ENCODE measurements at places on chromosomes 5 and 9. TPM values are rescaled to one million over a fixed set of nuclear protein-coding genes. Genes with fewer than 3 reads are reported as not detected.

DNA sequence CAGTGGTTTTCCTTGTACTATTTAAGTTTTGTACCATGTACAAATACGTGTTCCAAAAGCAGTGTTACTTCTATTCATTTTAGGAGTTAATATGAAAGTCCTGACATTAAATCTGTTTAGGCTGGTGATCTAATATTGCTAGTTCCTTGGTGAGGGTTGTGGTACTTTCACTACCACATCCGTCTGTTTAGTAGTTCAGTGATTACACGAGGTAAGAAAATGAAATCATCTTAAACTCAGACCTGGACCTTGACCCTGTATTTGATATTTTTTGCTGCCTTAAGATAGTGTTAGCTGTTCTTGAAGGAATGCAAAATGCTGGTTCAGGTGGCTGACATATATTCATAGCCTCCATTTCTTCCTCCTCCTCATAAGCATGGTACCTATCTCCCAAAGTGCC, 50.3 kb downstream of the MTAP start:
- no peak for DNase-seq

DNA sequence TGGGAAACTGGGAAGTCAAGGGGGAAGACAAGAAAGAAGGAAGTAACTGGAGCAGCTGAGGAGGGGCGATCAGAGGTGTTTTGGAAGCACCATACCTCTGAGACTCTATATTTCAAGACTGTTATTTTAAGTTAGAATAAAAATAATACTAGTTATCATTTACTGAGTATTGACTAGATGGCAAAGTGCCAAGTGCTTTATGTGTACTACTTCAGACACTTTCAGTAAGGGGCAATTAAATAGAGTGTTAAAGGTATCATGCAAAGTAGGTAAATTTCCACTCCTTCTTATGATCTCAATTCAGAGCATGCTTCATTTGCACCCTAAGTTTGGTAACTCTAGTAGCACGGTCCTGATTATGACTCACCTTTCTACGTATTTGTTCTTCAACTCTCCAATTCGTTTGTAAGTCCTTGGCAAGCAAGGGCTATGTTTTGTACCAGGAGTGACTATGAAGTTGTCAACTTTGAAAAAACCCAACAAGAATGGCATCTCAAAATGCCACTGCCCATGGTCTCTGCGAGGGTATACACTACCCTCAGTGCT, 152.4 kb upstream of the RAPGEF1 start:
- no peak for DNase-seq

Gene ABLIM3
- total RNA-seq: 0.46 TPM

Gene LRRC19
- total RNA-seq: not detected

GRCh38 chr5:23007236-23007635, 154.1 kb upstream of the CDH12 start:
- no peak for DNase-seq

Gene TICAM2
- total RNA-seq: 1.0 TPM

DNA sequence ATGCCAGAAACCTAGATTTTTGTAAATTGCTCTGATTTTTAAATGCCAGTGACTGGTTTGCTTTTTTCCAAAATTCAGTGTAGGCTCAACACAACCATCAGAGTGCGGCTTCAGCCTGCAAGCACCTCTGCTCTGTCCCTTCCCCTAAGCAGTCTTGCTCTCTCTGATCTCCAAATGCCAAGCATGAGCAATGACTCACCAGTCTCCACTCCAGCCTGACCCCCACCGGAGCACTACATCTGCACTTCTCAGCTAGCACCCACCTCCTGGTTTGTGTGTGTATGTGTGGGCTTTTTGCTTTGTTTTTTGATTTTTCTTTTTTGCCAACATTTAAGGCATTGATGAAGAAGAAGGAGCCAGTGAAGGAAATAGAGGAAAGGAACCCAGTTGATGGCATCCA, 61.4 kb upstream of the ADRA1B start:
- DNase-seq: no peak

DNA sequence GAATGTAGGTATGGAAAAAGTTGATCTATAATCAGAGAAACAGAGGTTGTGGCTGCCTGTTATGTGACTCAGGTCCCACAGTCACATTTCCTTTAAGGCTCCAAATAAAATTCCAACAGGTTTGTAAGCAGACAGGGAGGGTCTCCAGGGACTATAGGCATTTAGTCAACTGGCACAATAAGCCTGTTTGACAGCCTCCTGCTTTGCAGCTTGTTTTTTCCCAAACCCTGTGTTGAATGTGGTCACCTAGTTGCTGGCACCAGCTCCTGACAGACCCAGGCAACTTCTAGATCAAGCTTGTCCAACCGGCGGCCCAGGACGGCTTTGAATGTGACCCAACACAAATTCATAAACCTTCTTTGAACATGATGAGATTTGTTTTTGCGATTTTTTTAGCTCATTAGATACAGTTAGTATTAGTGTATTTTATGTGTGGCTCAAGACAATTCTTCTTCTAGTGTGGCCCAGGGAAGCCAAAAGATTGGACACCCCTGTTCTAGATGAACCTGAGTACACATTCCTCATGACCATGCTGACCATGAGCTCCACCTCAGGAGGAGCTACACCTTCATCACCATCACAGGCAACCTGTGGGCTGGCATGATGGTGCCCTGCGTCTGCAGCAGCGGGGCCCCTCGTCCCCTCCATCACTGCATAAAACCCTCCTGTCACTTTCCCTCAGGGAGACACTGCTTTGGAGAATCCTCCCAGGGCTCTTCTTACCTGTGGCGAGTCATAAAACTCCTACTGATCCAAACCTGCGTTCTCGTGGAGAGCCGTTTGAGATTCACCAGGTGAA, 15.7 kb upstream of the GRHPR start:
- no peak for DNase-seq

GRCh38 chr5:175290379-175290778, 153.6 kb downstream of the DRD1 start:
- DNase-seq: no peak

DNA sequence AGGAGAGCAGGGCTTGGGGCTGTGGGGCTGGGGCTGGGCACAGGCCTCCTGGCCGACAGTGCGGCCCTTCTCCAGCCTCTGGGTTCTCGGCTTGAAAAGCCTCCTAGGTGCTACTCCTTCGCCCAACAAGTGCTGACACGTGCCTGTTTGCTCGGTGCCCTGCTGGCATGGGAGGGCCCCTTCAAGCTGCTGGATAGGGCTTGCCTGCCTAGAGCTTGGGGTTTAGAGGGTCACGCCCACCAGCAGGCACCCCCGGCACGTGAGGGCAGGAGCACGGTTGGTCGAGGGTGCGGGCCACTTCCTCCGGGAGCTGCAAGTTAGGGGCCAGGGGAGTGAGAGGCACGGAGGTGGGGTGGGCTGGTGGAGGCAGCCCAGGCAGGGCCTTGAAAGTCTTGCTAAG, 106.2 kb downstream of the RXRA start:
- no peak for DNase-seq
